HFF-Myc (cell line): ENCODE measurements at places on chromosomes 12 and 14.
A peak's percentile ranks its signal among the peaks of the same experiment; 100 is the strongest.

DNA sequence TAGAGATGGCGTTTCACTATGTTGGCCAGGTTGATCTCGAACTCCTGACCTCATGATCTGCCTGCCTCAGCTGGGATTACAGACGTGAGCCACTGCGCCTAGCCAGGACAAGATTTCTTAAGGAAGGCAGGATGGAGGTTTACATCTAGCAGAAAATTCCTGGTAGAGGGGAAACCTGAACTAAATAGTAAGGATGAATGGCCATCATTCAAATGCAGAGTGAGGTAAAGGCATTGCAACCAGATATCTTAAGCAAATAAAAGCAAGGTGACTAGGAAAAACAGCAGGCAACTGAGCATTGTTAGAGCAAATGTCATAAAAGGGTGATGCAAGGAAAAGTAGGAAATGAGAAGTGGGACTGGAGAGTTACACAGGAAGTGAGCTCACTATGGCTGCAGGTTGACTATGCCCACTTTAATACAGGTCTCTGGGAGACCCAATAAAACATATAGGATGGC is 133.0 kb downstream of the SOX5 start:
- no peak for DNase-seq

GRCh38 chr12:51222461-51222860 is 4.6 kb upstream of the POU6F1 start:
- DNase-seq: no peak

DNA sequence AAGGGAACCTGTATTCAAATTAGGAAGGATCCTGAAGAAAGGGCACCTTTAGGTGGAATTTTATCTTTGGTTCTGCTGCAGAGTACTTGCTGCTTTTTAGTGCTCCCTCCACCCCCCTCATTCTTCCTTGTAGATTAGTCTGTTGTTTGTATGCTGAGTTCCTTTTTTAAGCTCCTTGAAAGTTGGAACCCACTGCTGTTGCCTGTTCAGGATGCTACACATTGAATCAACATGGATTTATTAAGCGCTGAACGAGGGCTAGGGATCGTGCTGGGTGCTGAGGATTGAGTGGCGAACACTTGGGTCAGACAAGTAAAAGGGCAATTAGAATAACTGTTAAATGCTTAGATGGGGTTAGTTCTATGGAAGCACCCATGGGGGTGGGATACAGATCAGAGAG is 884 bp upstream of the AMN1 start:
- no peak for DNase-seq

GRCh38 chr12:122928404-122929147 is 32.7 kb upstream of the VPS37B start:
- DNase-seq: no peak

- no peak for DNase-seq
Observed at GRCh38 chr14:86604561-86604960, 1074.6 kb downstream of the FLRT2 start.

DNA sequence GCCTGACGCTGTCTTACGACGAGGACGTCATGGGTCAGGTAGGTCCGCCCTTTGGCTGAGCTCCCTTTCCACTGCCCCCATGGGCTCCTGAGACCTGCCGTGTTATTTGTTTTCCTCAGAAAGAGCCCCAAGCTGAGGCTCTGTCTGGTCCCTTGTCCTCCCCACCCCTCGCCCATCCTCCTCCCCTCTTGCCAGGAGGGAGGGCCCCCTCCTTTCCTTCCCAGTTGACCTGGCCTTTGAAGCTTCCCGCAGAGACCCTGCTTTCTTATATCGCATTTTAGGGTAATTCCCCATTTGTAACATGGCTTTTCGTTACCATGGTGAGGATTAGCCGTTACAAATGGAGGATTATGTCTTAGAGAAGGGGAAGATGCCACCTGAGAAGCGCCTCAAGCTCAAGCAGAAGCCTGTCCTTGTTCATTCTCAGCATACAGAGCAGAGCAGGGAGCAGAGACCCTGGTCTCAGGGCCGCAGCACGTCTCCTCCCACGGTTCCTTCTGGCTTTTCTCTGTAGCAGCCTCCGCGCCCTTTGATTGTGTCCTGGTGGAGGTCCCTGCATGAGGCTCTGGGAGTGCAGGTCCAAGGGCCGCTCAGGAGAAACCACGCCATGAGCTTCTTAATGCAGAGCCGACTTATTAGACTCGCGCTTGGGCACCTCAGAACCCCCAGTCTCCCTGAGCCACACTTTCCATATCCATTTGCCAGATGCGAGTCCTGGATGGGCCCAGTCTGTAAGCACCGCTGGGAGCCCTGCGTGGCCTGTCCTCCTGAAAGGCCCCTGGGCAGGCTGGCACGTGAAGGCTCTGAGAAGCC is 47.2 kb downstream of the UBE3B start:
- DNase-seq: no peak

- no peak for DNase-seq
Observed at GRCh38 chr12:6662602-6662905, 365 bp downstream of the ING4 start.

DNA sequence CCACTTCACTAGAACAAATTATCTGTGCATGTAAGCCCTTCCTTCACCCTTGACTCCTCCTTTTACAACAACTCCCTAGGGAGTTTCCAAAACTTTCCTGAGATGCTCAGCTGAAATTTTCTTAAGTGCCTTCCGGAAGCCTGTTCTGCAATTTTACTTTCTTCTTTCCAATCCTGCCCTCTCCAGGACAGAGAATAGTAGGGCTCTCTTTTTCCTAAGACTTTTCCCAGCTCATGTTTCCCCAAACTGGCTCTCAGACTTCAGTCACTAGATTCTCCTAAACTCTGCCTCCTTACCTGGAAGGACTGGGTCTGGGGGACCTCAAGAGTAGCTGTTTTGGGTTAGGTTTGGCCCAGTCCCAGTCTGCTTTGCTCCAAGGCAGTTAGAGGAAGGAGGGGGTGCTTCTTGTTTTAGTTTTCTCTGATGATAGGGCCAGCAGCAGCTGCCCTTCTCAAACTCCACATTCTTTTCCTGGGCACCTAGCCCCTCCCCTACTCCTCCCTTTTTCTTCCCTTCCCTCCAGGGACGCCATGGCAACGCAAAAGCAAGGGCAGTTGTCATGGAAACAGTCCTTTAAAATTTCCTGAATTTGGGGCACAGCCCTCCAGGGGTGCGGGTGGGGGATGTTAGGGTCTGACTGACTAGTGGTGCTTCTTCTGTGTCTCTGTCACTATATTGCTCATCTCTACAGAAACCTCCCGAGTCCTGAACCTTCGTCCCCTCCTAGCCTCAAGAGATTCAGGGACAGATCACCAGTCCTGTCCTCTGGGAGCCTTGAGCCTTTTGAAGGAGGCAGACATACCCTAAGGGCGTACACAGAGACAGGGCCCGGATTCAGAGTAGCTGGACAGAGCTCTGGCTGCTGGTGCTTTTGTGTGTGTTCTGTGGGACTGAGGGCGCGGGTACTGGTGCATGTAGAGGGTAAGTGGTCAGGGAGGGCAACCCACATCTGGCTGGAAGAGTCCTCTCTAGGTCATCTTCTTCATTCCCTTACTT is 17.0 kb downstream of the PPP1R1A start:
- no peak for DNase-seq

GRCh38 chr12:5014269-5014668 is 29.4 kb upstream of the KCNA5 start:
- no peak for DNase-seq

- no peak for DNase-seq
Observed at GRCh38 chr12:117533687-117534086, 172.3 kb upstream of the NOS1 start.

GRCh38 chr12:71014180-71014785 is 93.7 kb upstream of the PTPRR start:
- no peak for DNase-seq

GRCh38 chr12:115941362-115941761 is 336.1 kb downstream of the MED13L start:
- no peak for DNase-seq

GRCh38 chr12:29334937-29335336 is 46.0 kb downstream of the ERGIC2 start:
- no peak for DNase-seq

DNA sequence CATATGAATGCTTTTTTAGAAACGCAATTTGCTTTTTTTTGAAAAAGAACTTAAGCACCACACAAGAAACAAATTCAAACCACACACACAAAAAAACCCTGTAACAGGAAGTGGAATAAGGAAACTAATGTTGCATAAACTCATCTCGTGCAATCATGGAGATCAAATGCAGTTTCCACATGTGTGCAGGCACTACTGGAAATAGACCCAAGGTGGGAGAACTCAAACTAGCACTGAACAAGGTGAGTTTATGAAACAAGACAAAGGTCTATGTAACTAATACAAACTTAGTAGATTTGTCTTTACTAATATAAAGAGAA is 17.5 kb downstream of the NIN start:
- no peak for DNase-seq

DNA sequence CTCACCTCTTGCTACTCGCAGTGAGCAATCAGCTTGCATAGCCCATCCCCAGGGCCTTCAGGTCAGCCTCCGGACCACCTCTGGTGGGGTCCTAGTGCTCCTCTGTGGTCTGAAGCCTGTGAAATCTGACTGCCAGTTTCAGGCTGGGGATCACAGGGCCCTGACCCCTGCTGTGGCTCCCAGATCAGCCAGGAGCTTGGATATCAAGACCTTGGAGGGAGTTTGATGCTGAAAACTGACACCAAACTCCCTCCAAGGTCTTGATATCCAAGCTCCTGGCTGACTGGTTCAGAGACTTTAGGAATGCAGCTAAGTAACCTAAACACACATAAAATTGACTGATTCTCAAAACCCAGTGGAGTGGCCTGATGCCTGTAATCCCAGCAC is 19.8 kb upstream of the DHRS4 start:
- DNase-seq: no peak

- no peak for DNase-seq
Observed at GRCh38 chr12:113092607-113093408, 36.3 kb downstream of the DTX1 start.

DNA sequence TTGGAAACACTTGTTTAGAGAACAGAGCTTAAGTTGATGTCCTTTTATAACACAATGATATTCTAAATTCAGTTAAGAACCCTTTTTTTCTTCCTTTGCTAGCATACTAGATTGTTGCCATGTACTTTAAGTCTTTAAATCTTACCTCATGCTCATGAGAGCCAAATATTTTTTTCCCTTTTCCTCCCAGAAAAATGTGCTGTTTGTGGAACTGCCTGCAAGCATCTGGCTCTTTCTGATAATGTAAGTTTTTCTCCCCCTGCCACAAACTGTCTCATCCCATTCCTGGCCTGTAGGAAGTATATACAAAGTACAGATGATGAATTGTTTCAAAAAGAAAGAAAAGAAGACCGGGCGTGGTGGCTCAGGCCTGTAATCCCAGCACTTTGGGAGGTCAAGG is 5.3 kb downstream of the RNF212B start:
- DNase-seq: no peak

DNA sequence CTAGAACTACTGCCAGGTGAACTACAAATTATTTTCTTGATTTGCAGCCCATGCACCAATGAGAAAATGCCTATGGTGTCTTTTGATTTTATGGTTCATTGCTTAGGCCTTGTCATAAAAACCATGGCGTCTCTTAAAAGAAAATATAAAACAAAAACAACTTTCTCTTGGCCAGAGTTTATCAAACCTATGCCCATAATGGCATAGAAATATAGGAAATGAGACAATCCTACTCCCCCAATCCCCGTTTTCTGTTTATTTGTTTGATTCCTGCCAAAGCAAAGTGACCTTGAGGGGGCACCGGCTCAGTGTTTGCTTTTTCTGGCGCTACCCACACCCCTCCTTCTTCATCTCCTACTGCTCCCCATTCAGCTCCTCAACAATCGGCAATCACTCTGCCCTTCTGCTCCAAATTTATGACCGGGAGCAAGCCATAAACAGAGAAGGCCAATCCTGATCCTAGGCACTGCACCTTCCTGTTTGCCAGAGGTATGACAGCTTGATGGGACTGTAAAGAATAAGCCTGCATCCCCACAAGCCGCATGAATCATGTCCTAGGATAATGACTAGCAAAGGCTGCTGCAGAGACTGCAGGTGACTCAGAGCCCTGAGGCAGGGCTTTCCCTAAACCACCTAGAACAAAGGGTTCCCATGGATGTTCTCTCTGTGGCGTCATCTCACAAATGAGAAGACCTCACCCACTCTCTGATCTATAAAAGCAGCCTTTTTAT is 874.9 kb downstream of the NRXN3 start:
- DNase-seq: peak; percentile 39

DNA sequence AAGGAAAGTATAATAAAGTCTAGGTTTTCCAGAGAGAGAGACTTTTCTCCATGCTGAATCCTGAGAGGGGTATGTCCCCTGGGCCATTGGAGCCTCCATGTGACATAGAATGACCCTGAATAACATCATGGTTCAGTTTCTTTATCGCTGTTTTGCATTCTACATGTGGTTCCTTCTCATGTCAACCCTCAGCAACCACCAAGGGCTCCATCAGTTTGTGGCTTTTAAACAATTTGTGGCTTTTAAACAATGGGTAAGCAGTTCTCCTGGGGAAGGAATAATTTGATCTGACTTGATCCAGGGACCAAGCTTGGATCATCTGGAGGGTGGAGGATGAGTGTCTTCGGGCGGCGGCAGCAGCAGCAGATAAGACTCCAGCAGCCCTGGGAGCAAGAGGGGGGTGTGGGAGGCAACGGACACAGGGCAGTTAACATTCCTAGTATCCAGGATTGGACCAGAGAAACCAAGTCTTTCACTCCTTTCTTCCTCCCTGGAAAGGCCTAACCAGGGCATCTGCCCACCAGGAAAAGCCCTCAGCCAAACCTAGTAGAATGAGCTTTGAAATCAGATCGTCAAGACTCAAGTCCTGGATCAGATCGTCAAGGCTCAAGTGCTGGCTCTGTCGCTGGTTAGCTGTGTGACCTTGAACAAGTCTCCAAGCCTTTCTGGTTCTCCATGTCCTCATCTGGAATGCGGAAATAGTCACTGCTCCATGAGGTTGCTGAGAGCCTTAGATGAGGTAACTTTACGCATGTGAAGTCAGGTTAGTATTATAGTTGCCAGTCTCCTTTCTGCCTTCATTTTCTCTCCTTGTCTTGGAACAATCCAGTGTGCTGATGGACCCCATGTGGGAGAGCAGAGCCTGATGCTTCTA is 27.8 kb upstream of the FAM222A start:
- no peak for DNase-seq

GRCh38 chr12:116266631-116267349 is 10.7 kb downstream of the MED13L start:
- no peak for DNase-seq

DNA sequence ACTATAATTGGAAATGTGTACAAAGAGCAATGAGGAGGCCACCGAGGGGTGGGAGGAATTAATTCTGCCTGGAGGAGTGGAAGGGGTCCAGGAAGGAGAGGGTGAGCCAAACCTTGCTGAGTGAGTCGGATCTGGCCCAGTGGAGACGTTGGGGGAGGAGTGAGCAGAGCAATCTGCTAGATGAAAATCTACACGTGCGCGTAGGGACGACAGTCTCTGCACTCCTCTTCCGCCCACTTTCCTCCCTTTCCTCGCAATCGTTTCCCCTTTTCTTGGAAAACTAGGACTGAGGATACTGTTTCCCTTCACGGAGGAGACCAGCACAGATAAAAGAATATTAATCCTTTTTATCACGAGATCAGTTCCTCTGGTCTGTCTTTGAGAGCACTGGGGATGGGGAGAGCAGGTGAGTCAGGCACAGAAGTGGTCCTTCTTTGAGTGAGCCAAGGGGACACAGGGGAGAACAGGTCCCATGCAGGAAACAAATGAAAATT is 2.9 kb upstream of the NAB2 start:
- peak; percentile 67 for DNase-seq

- DNase-seq: no peak
Observed at GRCh38 chr14:61347826-61348443, 26.6 kb downstream of the PRKCH start.

- no peak for DNase-seq
Observed at GRCh38 chr14:63091394-63091996, 46.2 kb upstream of the KCNH5 start.

GRCh38 chr12:56898938-56899337 is 35.3 kb downstream of the SDR9C7 start:
- DNase-seq: no peak

- no peak for DNase-seq
Observed at GRCh38 chr14:79585845-79586244, 625.5 kb downstream of the DIO2 start.
